ENCODE measurements at places on chromosomes 1 and 21. TPM values are rescaled to one million over a fixed set of nuclear protein-coding genes. Genes with fewer than 3 reads are reported as not detected.

GRCh38 chr21:44293551-44294231, 6.2 kb upstream of the PFKL start:
- no peaks in the 10 kb centered on the region for H3K27me3 ChIP-seq
- H3K4me1 ChIP-seq: peaks cover 21% of the 10 kb centered on the region
- peak; percentile 42 for DNase-seq
- H3K36me3 ChIP-seq: no peaks in the 10 kb centered on the region

Gene NMNAT2
- total RNA-seq: not detected

Gene DCST2
- total RNA-seq: 0.20 TPM

GRCh38 chr1:192580351-192580962, 4.9 kb downstream of the RGS1 start:
- peaks cover 30% of the 10 kb centered on the region for H3K4me1 ChIP-seq
- H3K27ac ChIP-seq: peak overlapping the region; percentile 1
- peaks cover 14% of the 10 kb centered on the region for H3K36me3 ChIP-seq
- peak overlapping the region; percentile 36 for H3K4me3 ChIP-seq
- no peaks in the 10 kb centered on the region for H3K27me3 ChIP-seq

DNA sequence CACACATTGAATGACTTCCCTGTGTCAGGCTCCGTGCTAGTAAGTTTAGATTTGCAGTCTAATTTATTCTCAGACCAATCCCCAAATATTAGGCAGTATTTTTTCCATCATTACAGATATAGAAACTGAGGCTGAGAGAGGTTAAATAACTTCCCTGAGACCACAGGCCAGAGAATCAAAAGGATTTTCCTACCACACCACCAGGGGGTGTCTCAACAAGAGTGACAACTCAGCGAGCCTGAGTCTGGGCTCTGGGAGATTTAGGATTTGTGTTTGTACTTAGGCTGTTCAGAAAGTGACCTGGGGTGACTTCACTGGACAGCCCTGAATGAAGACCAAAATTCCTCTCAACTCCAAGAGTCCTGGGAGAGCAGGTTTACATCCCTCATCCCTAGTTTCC, 13.3 kb upstream of the LCE5A start:
- H3K4me3 ChIP-seq: no peak overlapping the region
- peaks cover 7% of the 10 kb centered on the region for H3K27me3 ChIP-seq
- no peak for DNase-seq
- H3K27ac ChIP-seq: no peak overlapping the region
- no peaks in the 10 kb centered on the region for H3K4me1 ChIP-seq
- H3K36me3 ChIP-seq: no peaks in the 10 kb centered on the region

Measured in activated CD8-positive, alpha-beta T cell treated with anti-CD3 and anti-CD28 coated beads for 36 hours (primary cell).